IMR-90 (cell line): ENCODE measurements at places on chromosomes 12 and 14. TPM values are rescaled to one million over a fixed set of nuclear protein-coding genes. Genes with fewer than 3 reads are reported as not detected.

The WDHD1 gene
- polyA plus RNA-seq = 3.7 and 4.4 TPM in 2 replicates

DNA sequence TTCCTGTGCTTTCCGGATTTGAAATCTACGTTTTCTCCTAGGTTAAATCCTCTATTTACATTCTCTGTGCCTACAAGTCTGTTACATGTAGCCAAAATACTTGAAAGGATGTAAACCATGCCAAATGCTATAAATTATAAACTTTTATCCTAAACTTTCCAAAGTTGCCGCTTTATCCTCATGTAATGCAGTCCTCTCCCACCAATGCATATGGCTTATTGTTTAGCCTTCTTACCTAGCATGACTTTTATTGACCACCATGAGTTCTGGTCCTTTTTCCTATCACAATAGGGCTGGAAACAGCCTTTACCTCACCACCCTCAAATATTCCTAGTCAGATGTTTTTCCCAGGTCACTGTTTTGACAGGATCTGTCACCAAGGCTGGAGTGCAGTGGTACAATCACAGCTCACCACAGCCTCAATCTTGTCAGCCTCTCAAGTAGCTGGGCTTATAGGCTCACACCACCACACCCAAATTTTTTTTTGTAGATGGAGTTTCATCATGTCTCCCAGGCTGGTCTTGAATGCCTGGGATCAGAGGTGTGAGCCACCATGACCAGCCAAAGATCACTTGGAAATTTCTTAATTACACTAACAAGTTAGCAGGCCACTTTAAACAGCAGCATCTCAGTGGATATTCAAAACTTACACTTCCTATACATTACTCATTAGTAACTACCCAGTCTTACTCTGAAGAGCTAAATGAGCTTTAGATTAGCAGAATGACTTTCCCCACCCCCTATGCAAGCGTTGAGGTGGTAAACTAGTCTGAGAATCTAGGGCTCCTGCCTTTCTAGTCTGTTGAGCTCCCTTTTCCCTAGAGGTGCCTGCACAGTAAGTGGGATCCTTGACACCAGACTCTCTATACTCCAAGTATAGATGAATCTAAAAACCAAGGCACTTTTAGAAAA is 4.1 kb downstream of the TUBA1B start:
- no peak for DNase-seq
- H3K4me1 ChIP-seq = peaks cover 4% of the 10 kb centered on the region
- no peak overlapping the region for H3K4me3 ChIP-seq
- no peak overlapping the region for H3K27ac ChIP-seq
- H3K27me3 ChIP-seq = no peaks in the 10 kb centered on the region
- H3K36me3 ChIP-seq = peaks cover 25% of the 10 kb centered on the region

The FAR2 gene
- 0.89 and 1.1 TPM in 2 replicates for polyA plus RNA-seq

DNA sequence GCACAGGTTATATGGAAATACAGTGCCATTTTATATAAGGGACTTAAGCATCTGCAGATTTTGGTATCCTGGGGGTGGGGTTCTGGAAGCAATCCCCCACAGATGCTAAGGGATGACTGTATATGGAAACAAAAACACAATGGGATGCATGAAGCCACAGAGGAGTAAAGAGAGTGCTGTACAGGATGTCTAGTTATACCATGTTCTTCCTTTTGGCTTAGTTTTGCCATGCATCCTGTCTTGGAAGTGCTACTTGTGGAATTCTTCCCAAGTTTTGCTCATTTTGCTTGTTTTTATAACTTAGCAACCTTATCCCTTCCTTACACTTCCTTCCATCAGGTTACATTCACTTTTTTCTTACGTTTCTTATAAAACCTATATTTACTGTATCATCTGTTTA is 55.6 kb downstream of the TRMT5 start:
- no peaks in the 10 kb centered on the region for H3K4me1 ChIP-seq
- peak; percentile 7 for DNase-seq
- no peak overlapping the region for H3K27ac ChIP-seq
- no peak overlapping the region for H3K4me3 ChIP-seq
- no peaks in the 10 kb centered on the region for H3K27me3 ChIP-seq
- H3K36me3 ChIP-seq = no peaks in the 10 kb centered on the region

DNA sequence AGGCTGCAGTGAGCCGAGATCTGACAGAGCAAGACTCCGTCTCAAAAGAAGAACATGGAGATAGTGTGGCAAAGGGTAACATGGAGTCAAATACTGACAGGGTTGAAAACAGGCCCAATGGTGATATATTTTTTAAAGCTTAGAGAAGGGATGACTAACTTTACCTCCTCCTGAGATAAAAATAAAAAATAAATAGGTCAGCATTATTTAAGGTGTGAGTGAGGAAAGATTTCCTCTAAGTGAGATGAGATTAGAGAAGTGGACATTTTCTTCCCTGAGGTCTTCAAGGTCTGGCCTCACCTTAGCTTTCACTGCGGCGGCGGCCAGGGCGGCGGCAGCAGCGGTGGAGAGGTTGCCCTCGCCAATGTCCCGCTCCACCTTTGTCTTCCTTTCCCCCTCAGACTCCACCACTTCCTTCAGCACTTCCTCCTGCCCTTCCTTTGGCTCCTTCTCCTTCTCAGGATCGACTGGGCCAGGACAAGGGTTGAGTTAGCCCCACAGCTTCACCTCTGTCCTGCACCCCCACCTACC is 11.1 kb downstream of the MYL6 start:
- no peaks in the 10 kb centered on the region for H3K4me1 ChIP-seq
- no peak for DNase-seq
- H3K4me3 ChIP-seq = no peak overlapping the region
- peaks cover 77% of the 10 kb centered on the region for H3K36me3 ChIP-seq
- no peak overlapping the region for H3K27ac ChIP-seq

- no peaks in the 10 kb centered on the region for H3K27me3 ChIP-seq
- H3K27ac ChIP-seq = peak overlapping the region; percentile 41; the same call in 1 of the 2 replicates
- DNase-seq = peak; percentile 60
- H3K36me3 ChIP-seq = no peaks in the 10 kb centered on the region
- H3K4me1 ChIP-seq = peaks cover 6% of the 10 kb centered on the region; the same call in 1 of the 2 replicates
- no peak overlapping the region for H3K4me3 ChIP-seq
Measured at GRCh38 chr14:62015945-62016344, 253.7 kb downstream of the SNAPC1 start.

DNA sequence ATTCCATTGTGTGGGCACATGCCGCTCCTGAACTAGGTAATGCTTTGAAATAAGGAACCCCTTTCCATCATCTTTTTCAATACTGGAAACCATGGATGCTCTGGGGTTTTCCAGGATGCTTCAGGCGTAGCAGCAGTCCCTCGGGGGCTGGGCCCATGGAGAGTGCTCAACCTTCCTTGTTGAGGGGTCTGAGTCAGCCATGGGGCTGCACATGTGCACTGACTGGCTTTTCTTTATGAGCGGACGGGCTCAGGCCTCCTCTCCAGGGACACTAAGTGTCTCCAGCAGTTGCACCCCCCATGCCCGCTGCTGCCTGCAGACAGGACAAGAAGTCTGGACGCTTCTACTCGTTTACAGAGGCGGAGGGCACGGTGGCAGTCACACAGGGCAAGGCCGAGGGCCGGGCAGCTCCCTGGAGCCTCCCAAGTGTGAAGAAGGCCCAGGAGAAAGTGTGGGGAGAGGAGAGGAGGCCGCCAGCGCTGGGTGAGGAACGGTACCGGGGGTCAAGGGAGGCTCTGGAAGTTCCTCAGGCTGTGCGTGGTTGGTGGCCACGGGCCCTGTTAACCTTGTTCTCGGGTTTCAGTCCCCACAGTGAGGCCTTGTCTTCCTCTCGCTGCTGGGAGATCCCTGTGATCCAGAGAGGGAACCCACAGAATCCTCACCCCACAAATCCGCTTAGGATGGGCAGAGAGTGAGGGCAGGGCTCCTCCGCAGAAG is 51.2 kb downstream of the TEAD4 start:
- no peaks in the 10 kb centered on the region for H3K27me3 ChIP-seq
- no peak for DNase-seq
- H3K27ac ChIP-seq = no peak overlapping the region
- H3K36me3 ChIP-seq = peaks cover 3% of the 10 kb centered on the region

DNA sequence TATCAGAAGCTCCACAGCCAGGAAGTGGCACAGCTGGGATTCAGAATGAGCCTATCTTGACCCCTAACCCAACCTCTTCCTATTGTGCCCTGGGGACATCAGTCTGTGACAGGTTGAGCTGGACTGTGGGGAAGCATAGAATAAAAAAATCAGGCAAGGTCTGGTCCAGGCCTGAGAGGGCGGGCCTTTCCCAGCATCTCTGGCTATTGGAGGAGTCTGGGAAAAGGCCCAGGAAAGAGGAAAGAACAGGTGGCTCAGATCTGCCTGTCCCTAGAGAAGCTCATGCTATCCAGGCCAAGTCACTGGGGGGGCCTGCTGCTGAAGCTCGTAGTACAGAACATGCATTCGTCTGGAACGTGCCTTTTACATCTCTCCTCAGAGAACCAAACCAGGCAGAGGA is 100.5 kb downstream of the PPM1H start:
- no peaks in the 10 kb centered on the region for H3K36me3 ChIP-seq
- H3K4me1 ChIP-seq = no peaks in the 10 kb centered on the region
- H3K4me3 ChIP-seq = no peak overlapping the region
- no peak overlapping the region for H3K27ac ChIP-seq
- no peak for DNase-seq
